ENCODE measurements at places on chromosomes 2 and 18.

DNA sequence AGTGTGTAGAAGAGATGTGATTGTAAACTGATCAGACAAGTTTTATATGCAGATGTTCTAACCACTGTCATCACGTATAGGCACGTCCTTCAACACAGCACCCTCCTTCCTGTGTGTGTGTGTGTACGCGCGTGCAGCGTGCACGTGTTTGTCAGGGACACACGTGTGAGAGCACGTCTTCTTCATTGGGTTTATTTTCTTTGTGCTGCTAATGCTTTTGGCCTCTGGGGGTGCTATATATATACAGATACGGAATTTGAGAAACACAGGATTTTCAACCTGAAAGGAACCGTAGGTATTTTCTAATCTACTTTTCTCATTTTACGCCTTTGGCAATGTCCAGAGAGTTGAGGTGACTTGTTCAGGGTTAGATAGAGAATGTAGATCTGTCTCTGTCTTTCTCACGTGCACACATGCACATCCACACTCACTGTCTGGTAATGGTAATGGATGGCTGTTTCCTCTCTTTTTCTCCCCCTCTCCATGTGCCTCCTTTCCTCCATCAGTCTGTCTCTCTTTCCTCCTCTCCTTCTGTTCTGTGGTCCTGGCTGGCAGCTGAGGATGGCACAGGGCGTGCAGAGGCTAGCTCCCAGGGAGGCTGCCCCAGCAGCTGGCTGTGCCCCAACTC lies 13.4 kb upstream of the CELF4 start:
- peak; percentile 32 for DNase-seq

GRCh38 chr2:176891105-176891504 lies 321.5 kb upstream of the HNRNPA3 start:
- no peak for DNase-seq

DNA sequence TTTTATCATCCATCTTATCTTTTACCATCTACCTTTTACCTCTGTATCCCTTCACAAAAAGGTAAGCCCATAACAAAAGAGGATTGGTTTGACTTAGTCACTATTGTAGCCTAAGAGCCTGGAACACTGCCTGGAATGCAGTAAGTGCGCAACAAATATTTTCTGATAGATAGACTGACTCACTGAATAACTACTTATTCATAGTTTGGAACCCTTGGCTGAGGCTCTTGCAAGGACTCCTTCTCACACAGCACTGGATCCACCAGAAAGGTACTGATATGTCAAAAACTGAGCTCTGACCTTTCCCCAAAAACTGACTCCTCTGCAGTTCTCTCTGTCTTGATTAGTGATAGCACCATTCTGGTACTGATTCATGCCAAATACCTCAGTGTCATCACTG lies 426.7 kb downstream of the SETBP1 start:
- no peak for DNase-seq

GRCh38 chr18:13871701-13872100 lies 43.6 kb downstream of the MC2R start:
- no peak for DNase-seq

DNA sequence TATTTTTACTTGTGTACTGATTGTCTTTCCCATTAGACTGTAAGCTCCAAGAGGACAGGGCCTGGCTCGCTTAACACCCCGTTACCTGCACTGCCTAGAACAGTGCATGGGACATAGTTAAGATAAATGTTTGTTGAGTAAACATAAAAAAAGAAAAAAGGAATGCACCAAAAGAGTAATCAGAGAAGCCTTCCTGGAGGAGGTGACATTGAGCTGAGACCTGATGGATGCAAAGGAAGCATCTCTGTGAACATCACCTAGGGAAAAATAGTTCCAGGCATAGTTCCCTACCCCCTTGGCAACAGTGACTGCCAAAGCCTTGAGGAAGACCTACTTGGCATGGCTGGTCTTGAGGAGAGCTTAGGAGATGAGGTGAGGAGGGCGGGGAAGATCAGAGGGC lies 924 bp upstream of the TFCP2L1 start:
- DNase-seq = no peak

DNA sequence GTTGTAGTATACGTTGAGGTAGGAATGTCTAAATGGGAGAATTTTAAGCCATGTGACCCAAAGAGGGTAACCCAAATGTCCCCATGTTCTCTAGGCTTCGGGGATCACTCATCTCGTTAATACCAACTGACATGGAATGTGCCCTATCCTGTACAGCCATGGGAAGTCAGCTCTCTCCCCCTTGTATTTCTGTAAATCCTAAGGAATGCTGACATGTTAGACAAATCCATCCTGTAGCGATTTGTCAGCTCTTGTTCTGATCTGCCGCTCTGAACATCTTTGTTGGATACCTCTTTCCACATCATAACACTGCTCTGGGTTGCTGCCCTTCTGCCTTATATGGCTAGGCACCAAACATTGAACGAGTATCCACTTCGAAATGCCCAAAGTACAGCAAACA lies 350.6 kb downstream of the RND3 start:
- DNase-seq = no peak
